ENCODE measurements at places on chromosomes 2 and 18.

DNA sequence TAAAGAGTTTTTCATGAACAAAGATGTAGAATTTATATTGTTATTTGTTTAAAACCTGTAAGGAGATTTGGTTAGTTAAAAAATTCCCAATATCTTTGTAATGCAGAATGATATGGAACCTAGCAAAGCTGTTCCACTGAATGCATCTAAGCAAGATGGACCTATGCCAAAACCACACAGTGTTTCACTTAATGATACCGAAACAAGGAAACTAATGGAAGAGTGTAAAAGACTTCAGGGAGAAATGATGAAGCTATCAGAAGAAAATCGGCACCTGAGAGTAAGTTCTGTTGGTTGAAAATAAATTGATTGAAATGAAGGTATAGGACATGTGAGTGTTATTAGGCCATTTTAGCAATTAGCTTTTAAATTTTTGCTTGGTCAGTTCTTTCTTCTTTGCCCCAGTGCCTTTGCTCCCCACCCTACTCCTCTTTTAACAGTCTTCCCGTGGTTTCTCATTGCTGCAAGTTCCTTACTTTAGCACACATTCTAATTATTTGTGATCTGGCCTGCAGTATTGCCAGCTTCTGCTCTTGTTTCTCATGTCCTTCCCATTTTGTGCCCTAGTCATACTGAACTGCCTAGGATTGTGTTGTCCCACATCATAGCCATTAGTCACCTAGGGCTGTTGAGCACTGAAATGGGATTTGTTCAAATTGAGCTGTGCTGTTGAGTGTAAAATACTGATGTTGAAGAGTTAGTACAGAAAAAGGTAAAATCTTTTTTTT, 36.6 kb downstream of the VAPA start:
- no peaks in the 10 kb centered on the region for H3K4me1 ChIP-seq
- DNase-seq, result no peak
- no peak overlapping the region for H3K27ac ChIP-seq
- peaks cover 56% of the 10 kb centered on the region for H3K36me3 ChIP-seq

- peaks cover 2% of the 10 kb centered on the region for H3K36me3 ChIP-seq
- no peaks in the 10 kb centered on the region for H3K27me3 ChIP-seq
- DNase-seq, result no peak
- no peak overlapping the region for H3K4me3 ChIP-seq
- no peaks in the 10 kb centered on the region for H3K4me1 ChIP-seq
Observed at GRCh38 chr18:78511666-78512601, 467.7 kb upstream of the SALL3 start.

GRCh38 chr2:155975734-155976133, 356.8 kb downstream of the NR4A2 start:
- H3K36me3 ChIP-seq, result no peaks in the 10 kb centered on the region
- H3K4me3 ChIP-seq, result no peak overlapping the region
- H3K27ac ChIP-seq, result no peak overlapping the region
- no peak for DNase-seq
- H3K4me1 ChIP-seq, result no peaks in the 10 kb centered on the region

GRCh38 chr2:223418131-223418530, 184.0 kb downstream of the SCG2 start:
- no peak for DNase-seq
- no peak overlapping the region for H3K27ac ChIP-seq
- no peaks in the 10 kb centered on the region for H3K27me3 ChIP-seq
- H3K4me1 ChIP-seq, result no peaks in the 10 kb centered on the region
- no peaks in the 10 kb centered on the region for H3K36me3 ChIP-seq

DNA sequence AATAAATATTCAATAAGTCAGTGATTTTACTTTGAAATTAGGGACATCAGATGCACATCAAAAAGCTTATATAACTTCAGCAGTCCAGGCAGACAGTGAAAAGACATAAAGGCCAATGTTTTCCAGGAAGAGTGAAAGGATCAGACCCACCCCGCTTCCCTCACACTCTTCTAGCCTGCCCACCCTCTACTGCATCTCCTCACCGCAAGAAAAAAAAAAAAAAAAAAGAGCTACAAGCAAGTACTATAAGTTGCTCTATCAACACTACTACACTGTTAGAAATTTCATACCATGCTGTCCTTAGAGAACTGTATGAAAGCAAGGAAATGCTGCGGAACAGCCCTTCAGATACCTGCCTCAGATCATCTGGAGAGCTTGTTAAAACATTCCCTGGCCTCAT, 240.8 kb downstream of the ZEB2 start:
- H3K27ac ChIP-seq, result no peak overlapping the region
- H3K4me3 ChIP-seq, result no peak overlapping the region
- no peaks in the 10 kb centered on the region for H3K27me3 ChIP-seq
- no peaks in the 10 kb centered on the region for H3K36me3 ChIP-seq
- DNase-seq, result no peak

DNA sequence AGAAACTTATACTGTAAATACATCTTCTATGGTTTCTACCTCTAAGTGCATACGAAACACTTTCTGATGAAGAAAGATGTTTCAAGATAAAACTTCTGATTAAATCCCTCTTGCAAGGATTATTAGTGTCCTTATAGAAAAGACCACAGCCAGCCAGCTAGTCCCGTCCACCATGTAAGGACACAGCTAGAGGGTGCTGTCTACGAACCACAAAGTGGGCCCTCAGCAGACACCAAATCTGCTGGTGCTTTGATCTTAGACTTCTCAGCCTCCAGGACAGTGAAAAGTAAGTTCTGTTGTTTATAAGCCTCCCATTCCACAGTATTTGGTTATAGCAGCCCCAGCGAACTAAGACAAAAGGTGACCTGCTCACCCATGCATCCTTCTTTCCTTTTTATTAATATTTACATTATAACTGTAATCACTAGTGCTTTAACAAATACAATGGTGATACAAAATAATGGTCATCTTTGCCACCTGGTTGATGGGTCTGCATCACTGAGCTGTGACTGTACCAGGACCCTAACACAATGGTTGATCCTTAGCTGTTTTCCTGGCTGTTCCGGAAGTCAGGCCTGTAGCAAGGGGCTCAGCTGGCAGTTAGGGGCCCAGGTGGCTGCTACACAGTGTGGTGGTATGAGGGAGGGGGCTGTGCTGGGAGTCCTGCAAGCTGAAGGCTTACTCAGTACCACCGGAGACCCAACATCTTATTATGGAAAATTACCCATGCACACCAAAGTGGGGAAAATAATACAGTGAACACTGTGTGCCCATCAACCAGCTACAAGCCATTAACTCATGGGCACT, 108.5 kb upstream of the SMAD7 start:
- no peaks in the 10 kb centered on the region for H3K27me3 ChIP-seq
- H3K4me3 ChIP-seq, result no peak overlapping the region
- peaks cover 15% of the 10 kb centered on the region for H3K4me1 ChIP-seq

- no peak overlapping the region for H3K27ac ChIP-seq
- H3K27me3 ChIP-seq, result no peaks in the 10 kb centered on the region
- H3K36me3 ChIP-seq, result peaks cover 47% of the 10 kb centered on the region
- DNase-seq, result no peak
- peaks cover 3% of the 10 kb centered on the region for H3K4me1 ChIP-seq
- no peak overlapping the region for H3K4me3 ChIP-seq
Observed at GRCh38 chr2:32478889-32479620, 122.2 kb downstream of the BIRC6 start.

DNA sequence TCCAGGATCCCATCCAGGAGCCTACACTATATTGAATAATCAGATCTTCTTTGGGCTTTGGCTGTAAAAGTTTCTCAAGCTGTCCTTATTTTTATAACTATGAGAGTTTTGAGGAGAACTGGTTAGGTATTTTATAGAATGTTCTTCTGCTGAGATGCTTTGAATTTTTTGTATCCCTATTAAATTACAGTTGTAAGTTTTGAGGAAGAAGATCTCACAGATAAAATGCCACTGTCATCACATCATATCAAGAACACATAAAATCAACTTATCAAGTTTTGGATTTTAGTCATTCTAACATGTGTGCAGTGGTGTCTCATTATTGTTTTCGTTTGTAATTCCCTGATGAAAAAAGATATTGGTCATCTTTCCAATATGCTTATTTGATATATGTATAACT, 260.2 kb upstream of the COL3A1 start:
- H3K4me3 ChIP-seq, result no peak overlapping the region
- DNase-seq, result no peak
- no peaks in the 10 kb centered on the region for H3K4me1 ChIP-seq
- no peak overlapping the region for H3K27ac ChIP-seq

DNA sequence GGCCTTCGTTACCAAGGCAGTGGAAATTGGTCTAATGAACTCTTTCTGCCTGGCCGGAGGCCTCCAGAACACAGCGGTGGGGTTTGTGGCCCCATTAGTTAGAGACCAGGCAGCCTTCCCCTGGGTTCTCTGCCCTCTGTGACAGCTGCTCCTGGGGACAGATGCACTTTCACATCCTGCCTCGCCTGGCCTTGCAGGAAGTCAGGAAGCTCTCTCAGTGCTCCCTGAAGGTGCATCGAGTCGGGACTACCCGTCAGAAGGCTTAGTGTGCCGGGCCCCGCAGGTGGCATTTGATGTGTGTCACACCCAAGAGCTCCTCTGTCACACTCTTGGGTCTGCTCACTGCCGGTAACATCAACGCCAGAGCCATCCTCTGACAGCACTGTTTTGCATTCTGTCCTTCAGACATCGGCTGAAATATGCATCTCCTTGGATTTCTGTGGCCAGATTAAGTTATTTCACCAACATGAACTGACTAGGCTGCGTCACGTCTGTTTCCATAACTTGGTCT, 158.3 kb downstream of the LDLRAD4 start:
- H3K27me3 ChIP-seq, result no peaks in the 10 kb centered on the region
- H3K36me3 ChIP-seq, result no peaks in the 10 kb centered on the region
- peaks cover 84% of the 10 kb centered on the region for H3K4me1 ChIP-seq

DNA sequence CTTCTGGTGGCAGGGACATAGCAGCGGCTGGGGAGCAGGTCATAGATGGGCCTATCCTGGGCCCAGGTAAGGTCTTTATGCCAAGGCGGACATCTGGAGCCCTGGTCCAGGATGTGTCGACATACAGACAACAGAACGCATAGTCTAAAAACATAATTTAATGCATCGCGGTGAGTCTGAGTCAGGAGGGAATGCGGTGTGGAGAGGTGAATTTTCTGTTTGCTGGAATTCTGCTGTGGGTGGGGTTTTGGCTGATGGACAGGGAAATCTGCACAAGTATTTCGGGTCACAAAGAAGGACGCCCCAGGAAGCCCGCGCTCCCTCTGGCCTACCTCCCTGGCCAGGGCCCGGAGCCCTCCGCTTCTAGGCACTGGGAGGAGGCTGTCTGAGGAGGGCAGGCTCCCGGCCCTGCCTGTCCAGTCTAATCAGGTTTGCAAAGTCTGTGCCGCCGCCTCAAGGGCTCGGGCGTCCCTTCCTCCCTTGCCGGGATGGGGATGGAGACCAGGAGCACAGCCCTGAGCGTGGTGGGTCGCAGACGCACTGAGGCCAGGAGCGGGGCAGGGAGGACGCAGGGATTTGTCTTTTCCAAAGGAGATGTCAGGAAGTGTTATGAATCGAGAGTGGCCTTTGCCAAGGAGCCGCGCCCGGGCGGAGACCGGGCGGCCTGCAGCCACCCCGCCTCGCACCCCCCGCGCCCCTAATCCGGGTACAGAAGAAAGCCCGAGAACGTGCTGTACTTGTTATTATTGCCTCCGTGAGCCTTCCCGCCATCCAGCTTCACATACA, 2.3 kb downstream of the C1QL2 start:
- no peaks in the 10 kb centered on the region for H3K4me1 ChIP-seq
- H3K36me3 ChIP-seq, result no peaks in the 10 kb centered on the region
- H3K4me3 ChIP-seq, result no peak overlapping the region
- no peak overlapping the region for H3K27ac ChIP-seq
- H3K27me3 ChIP-seq, result peaks cover 85% of the 10 kb centered on the region

GRCh38 chr2:44777537-44777936, 164.0 kb upstream of the SIX3 start:
- H3K27ac ChIP-seq, result no peak overlapping the region
- DNase-seq, result no peak
- H3K27me3 ChIP-seq, result peaks cover 14% of the 10 kb centered on the region
- H3K4me3 ChIP-seq, result no peak overlapping the region

DNA sequence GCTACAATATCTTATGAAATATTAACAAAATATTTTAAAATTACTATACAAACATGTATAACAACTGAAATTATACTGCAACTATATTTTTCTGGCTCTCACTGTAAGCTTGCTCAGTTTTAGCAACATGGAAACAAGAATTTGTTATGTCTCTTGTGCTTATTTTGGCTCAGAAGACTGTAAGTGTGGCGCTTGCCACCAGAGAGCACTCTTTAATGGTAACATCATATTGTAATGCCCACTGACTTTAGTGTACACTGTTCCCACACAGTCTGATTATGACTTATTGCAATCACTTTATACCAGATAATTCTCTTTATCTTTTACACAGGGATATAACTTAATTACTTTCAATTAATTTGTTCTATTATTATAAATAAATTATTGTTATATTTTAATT, 1500.6 kb upstream of the TMEFF2 start:
- DNase-seq, result no peak
- H3K36me3 ChIP-seq, result no peaks in the 10 kb centered on the region
- no peaks in the 10 kb centered on the region for H3K4me1 ChIP-seq
- H3K4me3 ChIP-seq, result no peak overlapping the region
- no peak overlapping the region for H3K27ac ChIP-seq
- no peaks in the 10 kb centered on the region for H3K27me3 ChIP-seq

DNA sequence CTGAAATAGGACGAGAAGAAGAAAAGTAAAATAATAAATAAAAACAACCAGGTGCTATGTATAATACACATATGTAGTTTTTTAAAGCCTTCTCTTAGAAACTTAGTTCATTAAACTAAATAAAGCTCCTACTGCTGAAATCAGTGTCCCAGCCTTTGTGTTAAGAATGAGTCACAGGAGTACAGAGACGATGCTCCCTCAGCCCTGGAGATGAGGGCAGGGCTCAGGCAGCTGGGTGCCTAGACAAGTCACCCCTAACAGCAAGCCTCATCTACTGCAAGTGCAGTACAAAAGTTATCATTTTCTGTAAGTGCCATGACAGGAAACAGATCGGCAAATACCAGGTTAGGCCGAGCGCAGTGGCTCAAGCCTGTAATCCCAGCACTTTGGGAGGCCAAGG, 18.2 kb downstream of the KIDINS220 start:
- no peak for DNase-seq
- H3K4me1 ChIP-seq, result no peaks in the 10 kb centered on the region
- peaks cover 7% of the 10 kb centered on the region for H3K36me3 ChIP-seq
- H3K27ac ChIP-seq, result no peak overlapping the region
- H3K27me3 ChIP-seq, result no peaks in the 10 kb centered on the region

DNA sequence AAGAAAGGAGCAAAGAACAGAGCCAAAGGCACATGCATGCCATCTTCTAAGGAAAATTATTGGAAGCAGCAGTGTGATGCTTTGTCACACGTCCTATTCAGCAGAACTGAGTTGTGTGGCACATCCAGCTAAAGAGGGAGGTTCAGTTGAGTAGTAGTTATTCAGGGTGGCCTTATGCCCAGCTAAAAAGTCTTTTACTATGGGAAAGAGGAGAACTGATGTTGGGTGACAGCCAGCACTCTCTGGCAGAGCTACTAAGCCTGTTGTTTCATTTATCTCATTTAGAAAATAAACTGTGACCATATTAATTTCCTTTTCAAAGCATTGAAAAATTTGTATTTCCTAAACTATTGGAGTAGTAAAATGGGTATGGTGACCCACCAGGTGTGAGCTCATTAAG, 18.5 kb downstream of the ITGA6 start:
- no peak for DNase-seq
- no peak overlapping the region for H3K4me3 ChIP-seq
- no peaks in the 10 kb centered on the region for H3K27me3 ChIP-seq
- peaks cover 70% of the 10 kb centered on the region for H3K4me1 ChIP-seq
- H3K27ac ChIP-seq, result no peak overlapping the region

- no peaks in the 10 kb centered on the region for H3K36me3 ChIP-seq
- peaks cover 17% of the 10 kb centered on the region for H3K4me1 ChIP-seq
- H3K4me3 ChIP-seq, result no peak overlapping the region
- H3K27ac ChIP-seq, result no peak overlapping the region
- no peak for DNase-seq
Observed at GRCh38 chr2:217105733-217106649, 246.1 kb upstream of the TNP1 start.
